ENCODE measurements at places on chromosomes 12 and 14.

DNA sequence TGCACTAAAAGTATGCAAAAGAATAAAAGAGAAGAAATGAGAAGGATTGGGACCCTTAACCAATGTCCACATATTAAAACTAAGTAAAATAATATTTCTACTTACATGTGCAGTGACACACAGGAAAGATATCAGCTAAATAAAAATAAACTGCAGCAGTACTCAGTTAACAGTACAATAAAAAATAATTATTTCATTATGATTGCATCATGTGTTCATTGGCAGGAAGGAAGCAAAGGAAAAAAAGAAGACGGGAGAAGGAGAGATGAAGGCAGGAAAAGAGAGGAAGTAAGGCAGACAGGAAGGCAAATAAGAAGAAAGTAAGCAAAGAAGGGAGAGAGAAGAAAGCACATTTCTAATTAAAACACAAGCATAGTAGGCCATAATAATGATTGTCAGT lies 33.0 kb downstream of the RASSF9 start:
- DNase-seq, result no peak

DNA sequence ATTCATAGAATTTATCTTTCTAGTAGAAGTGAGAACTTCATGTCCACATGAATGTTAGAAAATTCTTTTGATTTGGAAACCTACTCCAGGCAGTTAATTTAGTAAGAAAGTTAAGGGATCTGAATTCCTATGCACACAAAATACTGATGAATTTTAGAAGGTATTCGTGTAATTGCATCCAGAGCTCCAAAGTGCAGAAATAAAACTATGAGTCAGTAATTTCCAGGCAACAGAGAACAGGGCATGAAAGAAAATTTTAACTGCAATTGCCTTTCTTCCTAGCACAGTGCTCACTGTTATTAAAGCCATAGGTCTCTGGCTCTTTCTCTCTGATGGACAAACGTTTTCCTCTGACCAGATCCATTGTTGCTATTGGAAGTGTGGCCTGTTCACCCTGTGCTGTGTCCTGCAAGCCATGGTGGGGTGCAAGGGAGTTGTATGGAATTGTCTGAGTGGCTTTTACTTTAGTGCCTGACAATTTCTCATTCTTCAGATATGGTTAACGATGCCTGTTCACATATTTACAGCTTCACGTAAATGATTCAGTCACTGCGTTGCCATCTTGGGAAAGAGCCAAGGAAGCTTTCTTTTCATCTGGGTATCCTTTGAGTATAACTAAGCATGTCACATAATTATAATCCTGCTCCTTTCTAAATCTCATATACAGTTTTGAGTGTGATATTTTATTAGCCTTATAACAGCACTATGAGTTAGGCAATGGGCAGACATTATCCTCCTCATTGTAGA lies 145.1 kb downstream of the ACSS3 start:
- no peak for DNase-seq

DNA sequence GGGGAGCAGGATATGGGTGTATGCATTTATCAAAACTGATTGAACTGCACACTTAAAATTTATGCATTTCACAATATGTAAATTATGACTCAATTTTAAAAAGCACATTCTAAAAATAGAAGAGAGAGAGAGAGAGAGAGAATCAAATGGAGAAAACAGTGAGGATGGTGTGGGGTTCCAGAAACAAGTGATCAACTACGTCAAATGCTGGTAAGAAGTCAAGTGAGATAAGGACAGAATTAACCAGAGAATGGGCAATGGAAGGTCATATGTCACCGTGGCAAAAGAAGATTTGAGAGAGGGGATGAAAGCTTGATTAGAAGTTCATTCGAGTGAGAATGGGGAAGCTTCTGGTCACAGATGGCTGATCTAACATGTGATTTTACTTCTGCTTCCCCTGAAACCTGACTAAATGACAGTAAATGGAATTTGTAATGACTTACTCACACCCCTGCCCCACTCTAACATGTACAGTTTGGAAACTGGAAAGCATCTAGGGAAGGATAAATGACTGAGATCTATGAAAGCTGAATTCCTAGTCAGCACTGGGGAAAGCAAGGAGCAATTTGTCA lies 276.5 kb upstream of the AMIGO2 start:
- DNase-seq, result no peak

DNA sequence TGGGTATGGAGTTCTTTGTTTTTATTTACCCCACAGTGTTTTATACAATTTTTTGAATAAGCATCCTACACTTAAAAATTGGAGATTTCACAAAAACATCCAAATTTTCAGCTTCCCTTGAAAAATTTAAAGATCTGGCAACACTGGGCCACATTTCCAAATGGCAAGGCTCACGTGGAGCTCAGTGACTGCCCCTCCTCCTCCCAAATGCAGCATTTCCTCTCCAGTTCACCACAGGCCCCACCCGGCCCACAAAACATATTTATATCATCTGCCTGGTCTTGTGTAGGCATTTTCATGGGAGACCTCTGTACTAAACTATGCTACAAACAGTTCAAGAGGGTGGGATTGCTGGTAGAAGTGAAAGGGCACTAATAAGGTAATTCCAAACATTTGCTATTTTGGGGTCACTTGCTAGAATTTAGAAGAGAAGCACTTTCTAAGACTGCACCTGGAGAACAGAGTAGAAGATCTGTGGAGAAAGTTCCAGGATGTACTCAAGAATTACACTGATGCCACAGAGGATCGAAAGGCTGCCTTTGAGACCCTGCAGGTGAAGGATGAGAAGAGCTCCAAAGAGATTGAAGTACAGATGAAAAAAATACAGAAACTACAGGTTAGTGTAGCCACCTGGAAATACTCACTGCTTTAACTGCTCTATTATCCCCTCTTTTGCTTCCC lies 7.3 kb downstream of the FKBP11 start:
- DNase-seq, result no peak

DNA sequence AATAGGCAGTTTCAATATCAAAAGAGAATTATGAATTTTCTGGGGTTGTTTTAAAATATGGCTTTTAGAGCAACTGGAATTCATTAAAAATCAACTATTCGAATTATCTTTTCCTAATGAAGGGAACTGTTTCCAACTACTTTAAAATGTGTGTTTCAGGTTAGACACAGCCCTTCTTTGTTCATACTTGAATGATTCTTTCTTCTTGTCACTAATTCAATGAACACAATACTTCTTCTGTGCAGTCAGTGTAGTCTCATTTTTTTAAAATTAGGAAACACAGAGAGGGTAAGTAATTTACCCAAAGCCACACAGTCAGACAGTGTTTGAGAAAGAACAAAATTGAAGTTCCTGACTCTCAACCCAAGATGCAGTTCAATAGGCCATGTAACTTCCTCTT lies 414.0 kb downstream of the CCDC91 start:
- no peak for DNase-seq

DNA sequence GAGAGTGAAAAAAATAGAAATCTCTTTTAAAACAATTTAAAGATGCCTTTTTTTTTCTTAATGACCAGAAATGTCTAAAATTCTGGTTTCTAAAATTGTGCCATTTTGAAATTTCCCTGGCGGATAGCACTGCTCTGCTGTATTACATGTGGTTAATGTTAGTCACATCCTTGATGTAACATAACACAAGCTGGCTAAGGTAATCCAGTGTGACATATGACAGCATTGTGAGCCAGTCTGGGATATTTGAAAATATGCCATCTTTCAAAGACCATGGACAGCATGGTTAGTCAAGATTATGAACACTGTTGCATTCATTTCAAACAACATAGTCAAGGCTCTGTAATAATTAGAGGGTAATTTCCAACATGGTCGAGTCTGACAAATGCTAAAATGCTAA lies 133.2 kb downstream of the ALX1 start:
- DNase-seq, result no peak

DNA sequence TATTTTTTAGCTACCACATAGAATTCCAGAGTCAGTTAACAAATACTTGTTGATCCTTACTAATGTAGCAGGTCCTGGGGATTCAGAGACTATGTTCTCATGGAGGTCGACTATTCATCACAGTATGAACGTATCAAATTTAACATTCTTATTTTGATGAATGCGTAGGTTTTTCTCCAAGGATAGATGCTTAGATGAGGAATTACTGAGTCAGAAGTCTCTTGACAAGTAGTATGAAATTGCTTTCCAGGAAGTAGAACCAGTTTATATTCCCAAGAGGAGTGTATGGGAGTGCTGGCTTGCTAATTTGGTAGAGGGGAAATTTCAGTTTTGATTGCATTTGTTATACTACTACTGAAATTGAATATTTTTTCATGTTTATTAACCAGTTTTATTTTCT lies 42.8 kb upstream of the CRADD start:
- no peak for DNase-seq

DNA sequence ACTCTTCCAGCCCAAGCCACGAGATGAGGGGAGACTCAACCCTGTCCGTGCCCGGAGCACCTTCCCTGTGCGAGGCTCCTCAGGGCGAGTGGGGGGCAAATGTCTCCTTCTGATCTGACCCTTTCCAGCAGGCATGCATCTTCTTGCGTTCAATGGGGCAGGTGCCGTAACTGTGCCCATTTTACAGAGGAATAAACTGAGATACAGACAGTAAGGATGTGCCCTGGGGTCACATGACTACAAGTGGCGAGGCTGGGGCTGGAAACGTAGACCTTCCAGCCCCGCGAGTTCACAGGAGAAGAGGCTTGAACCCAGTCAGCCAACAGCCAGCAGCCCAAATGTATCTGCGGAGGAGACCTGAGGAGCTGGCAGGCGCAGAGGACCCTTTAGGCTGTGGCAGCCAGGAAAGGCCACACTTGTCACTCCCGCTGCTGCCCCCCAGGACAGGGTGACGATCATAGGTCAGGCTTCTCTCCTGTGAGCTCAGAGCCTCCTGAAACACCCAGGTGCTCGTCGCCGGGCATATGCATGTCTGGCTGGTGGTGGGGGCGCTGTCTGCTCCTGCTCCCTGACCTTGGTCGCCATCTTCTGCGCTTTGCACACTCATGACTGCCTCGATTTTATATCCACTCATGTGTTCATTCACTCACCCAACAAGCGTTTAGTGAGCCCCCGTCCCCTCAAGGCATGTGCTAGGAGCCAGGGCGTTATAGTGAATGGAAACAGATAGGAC lies 41.7 kb downstream of the CCDC88C start:
- DNase-seq, result no peak

GRCh38 chr14:93269341-93270068 lies 62.4 kb downstream of the UBR7 start:
- DNase-seq, result no peak

DNA sequence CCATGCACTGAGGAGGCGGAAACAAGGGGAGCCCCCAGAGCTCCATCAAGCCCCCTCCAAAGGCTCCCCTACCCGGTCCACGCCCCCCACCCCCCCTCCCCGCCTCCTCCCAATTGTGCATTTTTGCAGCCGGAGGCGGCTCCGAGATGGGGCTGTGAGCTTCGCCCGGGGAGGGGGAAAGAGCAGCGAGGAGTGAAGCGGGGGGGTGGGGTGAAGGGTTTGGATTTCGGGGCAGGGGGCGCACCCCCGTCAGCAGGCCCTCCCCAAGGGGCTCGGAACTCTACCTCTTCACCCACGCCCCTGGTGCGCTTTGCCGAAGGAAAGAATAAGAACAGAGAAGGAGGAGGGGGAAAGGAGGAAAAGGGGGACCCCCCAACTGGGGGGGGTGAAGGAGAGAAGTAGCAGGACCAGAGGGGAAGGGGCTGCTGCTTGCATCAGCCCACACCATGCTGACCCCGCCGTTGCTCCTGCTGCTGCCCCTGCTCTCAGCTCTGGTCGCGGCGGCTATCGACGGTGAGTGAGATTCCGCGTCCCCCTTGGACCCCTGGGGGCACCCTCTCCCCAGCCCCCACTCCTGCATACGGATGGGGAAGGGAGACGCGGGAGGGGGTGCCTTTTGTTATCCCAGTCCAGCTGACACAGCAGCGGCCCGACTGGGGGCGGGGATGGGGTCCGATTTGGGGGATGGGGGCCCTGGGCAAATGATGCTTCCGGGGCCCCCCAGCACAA lies 400 bp downstream of the LRP1 start:
- DNase-seq, result no peak

DNA sequence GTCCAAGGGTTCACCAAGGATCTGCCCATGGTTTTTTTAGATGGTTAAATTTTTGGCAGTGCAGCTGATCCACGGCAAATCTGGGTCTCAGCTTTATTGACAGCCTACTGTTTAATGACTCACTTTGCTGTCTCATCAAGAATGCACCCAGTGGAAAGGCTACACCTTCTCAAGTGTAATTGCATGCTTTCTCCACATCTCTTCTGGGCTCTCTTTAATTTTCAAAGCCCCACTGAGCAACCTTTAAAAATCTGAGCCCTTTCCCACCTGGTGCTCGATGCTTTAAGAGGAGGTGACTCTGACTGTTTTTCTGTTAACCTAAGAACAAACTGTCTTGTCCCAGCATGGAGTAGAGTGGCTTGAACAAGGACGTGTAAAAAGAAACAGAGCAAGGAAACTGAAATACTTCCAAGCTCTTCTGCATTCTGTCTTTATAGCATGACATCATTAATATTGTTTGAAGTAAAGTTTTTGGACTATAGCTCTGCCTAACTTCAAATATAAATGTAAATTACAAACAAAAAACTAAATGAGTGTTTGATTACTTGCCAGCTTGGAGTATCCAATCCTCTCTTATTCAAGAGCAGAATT lies 214.2 kb upstream of the KRR1 start:
- DNase-seq, result peak; percentile 45

Measured in HEK293T (cell line).